ENCODE measurements at places on chromosomes 2 and 18.

GRCh38 chr18:657311-658000 lies at the start of gene TYMS:
Gene TYMS, plus strand, starts transcription at chr18:657653. Its CDS starts 90 bp downstream, at chr18:657743.
- DNase-seq: peak; percentile 57

DNA sequence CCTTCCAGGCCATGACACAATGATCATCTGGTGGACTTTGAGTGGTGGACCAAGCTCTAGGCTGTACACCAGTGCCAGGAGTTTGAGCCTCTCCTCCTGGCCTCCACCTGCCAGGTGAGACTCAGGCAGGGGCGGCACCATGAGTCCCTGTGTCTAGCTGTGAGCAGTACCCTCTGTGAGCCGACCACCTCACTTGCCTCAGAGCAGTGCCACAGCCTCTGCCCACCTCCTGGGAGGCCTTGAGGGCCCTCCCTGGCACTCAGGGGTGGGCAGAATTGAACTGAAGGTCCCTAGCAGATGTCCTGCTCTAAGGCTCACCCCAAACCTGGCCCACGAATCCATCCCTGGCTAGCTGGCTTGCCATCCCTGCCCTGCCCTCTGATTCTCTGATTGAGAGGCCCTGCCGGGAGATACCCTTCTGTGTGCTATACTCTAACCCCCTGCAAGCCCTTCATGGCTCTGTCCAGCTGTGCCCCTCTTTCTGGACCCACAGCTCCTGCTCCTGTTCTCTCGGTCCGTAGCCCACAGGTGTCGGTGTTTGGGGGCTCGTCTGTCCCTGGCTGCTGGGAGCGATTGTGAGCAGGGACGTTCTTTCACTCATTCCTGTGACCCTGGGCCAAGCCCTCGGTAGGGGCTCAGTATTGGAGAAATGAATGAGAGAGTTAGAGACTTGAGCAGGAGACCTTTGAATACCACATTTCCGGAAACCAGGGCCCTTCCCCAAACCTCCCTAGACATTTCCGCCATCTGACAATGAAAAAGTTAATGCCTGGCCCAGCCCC lies 70.0 kb downstream of the INHBB start:
- DNase-seq: no peak

DNA sequence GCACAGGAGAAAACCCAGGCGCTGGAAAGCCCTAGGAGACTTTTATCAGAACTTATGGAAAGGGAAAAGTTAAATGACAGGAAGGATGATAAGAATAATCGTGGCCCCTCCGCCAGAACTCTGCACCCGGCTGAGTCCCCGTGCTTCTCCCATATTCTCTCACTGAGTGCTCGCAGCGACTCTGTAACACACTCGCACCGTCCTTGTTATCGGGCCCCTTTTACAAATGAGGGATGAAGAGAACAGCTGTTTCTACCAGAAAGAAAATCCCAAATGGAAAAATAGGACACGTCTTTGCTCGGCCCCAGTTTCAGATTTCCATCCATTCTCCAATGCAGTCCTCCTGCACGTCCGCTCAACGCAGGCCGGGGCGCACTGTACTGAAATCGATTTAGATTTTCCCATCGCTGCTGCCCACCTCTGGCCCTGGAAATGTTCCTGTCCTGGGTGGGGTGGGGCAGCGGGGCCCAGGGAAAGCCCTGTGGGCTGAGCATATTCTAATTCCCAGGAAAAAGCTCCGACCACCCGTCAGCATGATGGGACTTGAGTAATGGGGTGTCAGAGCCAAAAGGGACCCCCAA lies 66.4 kb downstream of the KCNF1 start:
- no peak for DNase-seq

GRCh38 chr18:36831139-36831538 lies 2.2 kb downstream of the KIAA1328 start:
- no peak for DNase-seq

- no peak for DNase-seq
These were observed 144.9 kb upstream of the ERBB4 start for GRCh38 chr2:212683346-212684097.

- no peak for DNase-seq
These were observed 338.0 kb downstream of the BCL11A start for GRCh38 chr2:60215386-60215901.

- no peak for DNase-seq
These were observed 70.6 kb downstream of the LYPD6 start for GRCh38 chr2:149400997-149401396.

GRCh38 chr2:236858661-236859060 lies 227.0 kb upstream of the COPS8 start:
- no peak for DNase-seq

DNA sequence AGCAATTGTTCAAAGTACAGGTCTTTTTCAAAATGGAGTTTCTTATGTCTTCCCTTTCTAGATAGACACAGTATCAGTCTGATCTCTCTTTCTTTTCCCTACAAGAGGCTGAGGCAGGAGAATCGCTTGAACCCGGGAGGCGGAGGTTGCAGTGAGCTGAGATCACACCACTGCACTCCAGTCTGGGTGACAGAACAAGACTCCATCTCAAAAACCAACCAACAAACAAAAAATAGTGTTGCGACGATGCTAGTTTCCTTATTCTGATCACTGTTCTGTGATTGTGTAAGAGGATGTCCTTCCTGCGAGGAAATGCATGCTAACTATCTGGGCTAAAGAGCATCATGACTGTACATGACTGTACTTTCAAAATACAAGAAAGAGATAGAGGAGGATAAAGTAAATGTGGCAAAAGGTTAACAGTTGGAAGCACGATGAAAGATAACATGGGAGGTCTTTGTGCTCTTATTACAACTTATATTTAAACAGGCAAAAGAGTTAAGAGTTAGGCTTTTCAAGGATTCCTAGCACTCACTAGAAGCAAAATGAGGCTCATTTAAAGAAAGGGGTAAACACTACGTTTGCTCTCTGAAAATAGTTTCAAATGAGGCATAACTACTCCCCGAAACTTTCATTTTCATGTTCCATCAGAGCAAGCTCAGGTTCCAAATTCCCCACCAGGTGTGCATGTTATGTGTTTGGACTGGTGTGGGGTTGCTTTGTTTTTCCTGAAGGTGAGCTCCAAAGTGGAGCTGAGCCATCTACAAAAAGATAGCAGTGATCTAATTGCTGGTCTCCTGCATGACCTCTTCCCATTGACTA lies 23.8 kb downstream of the SOWAHC start:
- no peak for DNase-seq

DNA sequence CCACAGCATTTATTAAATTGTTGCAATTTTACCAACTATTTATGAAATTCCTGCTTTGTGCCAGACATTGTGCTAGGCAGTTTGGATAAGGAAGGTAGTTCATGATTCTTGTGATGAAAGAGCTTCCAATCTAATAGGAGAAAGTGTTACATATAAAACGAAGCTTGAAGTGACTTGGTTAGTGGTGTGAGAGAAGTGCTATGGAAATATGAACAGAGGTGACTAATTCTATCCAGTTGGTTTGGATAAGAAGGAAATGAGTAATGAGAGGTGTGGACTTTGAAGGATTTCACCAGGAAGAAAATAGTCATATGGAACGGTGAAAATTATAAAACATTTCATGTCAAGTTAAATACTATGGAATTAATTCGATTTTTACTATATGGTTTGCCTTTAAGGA lies 48.6 kb downstream of the EML6 start:
- DNase-seq: no peak

DNA sequence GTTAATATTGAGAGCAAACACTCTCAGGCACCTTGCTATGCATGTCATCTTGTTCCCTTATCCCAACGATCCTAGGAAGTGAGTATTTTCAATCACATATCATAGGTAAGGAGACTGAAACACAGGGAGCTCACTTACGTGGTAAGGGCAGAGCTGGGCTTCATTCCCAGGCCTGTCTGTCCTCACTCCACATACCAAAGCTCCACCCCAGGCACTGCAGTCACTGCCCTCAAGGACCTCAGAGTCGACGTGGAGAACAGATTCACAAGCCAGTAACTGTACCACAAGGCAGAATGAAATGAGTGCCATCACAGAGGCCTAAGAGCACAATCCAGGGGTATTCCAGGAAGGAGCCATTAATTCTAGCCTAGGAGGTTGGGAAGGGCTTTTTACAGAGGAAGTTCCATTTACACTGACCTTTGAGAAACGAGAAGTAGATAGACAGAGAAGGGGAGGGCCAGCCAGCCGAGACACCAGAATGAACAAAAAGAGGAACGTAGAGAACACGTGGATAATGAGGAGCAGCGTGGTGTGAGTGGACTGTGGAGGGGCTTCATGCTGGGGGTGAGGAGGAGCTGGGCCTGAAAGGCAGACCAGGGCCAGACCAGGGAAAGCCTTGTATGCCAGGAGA lies 48.6 kb downstream of the KIAA2012 start:
- DNase-seq: no peak

All from left renal pelvis (tissue), 4 donors.